ENCODE measurements at places on chromosomes 3 and 15.

GRCh38 chr3:107710851-107711250 lies 188.1 kb downstream of the BBX start:
- DNase-seq: no peak

- DNase-seq: no peak
Measured at GRCh38 chr3:66297900-66298299, 77.1 kb downstream of the SLC25A26 start.

DNA sequence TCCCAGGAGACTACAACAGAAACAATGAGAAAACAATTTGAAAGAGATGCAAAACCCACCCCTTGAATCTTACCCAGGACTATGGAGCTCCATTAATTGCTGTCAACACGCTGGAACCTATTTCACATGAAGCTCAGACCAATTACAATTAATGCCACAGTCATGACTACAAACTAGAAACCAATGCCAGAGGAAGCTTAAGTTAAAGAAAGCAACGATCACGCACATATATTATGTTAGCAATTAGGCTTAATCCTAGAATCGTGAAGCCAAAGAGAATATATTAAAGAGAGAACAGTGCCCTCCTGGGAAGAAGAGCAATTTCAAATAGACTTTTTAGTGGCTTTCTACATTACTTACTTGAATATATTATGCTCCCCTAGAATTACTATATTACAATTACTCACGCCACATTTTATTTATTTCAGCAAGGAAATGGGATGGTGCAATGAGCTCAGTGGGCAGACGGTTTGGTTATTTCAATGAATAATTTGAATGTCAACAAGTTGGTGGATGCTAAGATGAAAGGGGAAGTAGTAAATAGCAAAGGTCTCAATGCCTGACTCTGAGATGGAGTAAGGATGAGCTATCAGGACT lies 125.5 kb downstream of the GREM1 start:
- DNase-seq: no peak

- DNase-seq: no peak
Measured at GRCh38 chr3:119894195-119894594, 112.3 kb downstream of the NR1I2 start.

GRCh38 chr3:53776494-53777101 lies 69.6 kb downstream of the CHDH start:
- no peak for DNase-seq

DNA sequence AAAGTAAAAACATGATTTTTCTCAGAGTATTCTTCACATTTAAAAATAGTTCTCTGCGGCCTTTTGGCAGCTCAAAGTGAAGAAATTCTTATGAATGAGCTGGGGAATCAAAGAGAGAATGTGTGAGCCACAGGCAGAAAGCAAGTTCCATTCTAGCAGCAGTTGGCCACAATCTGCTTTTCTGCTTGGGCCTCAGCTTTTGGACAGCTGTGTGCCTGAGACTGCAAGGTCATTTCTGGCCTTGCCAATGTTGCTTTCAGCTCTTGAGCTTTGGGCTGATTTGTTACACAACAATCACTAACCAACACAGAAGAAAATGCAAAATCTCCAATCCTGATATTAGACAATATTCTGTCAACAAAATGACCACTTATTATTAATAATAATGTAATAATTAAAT lies 14.4 kb upstream of the TM4SF4 start:
- no peak for DNase-seq

DNA sequence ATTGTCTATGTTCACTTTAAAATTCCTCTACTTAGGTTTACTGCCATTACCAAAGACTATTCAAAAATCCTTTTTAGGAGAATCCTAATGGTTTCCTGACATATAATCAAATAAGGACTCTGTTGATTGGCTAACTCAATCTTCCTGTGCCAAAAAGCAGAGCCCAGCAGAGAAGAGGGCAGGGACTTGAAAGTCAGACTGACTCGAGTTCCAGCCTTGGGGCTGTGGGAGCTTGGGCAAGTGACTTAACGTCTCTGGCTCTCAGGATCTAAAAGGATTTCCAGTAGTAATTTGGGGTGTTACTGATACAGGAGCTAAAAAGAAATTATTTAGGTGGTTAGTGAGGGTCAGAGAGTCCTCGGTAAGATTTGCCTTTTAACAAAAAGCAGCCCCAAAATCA lies 10.9 kb downstream of the CCR5 start:
- DNase-seq: no peak

DNA sequence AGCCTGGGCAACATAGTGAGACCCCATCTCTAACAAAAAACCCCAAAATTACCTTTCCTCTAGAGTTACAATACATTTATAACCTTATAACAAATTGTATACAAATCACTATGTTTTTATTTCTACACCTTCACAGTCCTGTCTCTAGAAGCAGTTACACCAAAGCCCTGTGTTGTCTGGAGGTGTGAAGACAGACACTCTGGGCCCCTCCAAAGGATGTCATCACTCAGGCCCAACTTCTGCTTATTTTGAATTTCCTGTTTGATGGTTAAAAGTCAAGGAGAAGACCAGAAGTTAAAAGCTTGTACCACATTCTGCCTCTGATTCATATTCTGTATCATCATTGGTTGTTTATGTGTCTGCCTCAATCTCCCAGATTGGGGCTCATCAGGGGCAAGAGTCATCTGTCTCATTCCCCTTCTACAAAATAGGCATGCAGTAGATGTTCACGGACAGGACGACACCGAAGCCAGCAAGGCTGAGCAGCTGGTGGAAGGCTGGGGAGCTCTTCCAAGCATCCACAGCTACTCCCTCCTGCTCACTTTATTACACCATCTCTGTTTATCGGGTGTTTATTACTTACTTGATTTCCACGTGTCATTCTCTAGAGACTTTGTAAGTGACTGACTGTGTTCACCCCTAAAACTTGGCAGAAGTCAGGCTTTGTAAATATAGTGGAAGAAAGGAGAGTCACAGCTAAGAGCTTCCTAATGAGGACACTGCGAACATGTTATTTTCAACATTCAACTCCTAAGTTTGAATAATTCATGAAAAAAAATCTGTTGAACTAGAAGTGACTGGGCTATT lies 136.8 kb upstream of the ANKRD28 start:
- DNase-seq: no peak

DNA sequence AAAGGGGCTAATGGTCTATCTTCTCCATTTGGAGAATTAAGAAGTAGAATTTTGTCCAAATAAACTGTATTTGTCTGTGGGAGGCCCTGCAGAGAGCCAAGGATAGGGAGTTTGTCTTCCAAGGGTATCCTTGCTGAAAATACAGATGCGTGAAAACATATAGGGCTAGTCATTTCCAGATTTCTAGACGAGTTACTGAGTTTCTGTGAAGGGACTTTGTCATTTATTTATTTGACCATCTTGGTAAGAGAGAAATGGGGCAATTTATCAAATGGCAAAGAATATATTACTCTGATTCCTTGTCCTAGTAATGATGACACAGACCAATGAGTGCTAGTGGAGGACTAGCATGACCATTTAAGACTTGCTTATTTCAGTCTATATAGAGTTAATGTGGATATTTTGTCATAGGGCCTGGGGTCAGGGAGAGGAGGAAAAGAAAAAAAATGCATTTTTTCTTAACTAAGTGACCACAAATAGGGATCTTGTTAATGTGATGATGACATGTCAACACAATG lies 376.6 kb upstream of the ONECUT1 start:
- DNase-seq: no peak

DNA sequence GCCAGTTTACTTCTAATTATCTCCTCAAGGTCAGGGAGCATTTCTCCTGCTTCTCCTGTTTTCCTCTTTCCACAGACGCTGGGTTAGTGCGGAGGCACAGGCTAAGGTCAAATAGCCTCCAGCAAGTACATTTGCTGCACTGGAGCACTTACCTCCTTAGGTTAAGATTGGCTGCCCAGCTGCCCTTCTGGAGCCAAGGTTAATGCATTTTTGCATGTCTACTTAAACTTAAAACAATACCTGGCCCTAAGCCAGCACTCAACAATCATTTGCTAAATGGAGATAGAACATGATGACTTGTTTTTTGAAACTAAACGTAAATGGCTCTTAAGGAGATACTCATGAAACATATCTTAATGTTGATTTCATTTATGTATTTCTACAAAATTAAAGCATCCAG lies 83.5 kb downstream of the SSR3 start:
- DNase-seq: no peak

DNA sequence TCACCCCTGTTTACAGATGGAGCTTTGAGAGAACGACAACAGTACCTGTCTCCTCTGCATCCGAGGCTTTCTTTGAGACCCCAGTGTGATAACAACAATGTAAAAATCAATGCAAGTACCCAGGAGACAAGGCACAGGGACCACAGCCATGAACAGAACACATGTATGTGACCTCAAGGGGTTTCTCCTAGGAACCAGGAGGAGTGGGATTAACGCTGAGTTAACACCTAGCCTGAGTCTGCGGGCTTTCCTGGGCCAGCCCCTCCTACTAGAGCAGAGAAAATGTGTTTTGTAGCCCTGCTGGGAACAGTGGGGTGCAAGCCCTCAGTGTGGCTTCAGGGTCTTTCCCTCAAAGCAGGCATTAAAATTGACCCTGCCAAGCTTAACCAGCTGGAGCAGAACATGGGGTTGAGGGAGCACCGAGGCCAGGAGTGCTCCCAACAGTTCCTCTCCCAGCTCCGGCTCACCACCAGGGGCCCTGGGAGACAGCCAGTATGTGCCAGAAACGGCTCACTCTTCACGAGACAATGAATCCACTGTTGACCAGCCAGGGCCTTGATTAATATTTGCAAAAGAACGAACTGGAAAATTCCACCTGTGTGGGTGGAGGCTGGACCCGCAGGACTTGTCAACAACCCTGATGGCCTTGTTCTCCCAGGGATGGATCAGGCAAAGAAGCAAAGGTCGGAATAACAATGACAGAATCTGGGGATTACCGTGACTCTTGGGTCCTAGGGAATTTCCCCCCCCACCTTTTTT lies 3.6 kb downstream of the CHDH start:
- no peak for DNase-seq
